ENCODE measurements at places on chromosomes 1 and 21. TPM values are rescaled to one million over a fixed set of nuclear protein-coding genes. Genes with fewer than 3 reads are reported as not detected.
A peak's percentile ranks its signal among the peaks of the same experiment; 100 is the strongest.

DNA sequence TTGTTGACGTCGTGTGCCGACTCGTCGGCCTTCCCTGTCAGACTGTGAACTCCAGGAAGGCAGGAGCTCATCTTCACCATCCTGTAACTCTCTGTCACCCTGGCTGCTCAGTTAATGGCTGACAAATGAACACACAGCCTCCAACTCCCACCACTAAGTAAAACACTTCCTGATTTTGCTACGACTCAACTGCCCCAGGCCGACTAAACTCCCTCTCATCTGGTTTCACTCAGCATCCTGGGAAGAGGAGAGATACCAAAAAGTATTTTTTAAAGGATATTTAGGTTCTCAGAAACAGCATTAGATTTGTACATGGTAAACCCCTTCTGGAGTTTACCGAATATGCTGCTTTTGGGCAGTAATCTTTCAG is 18.2 kb upstream of the LHX4 start:
- no peak overlapping the region for H3K4me3 ChIP-seq
- H3K27ac ChIP-seq = no peak overlapping the region
- no peaks in the 10 kb centered on the region for H3K4me1 ChIP-seq
- no peaks in the 10 kb centered on the region for H3K27me3 ChIP-seq

- no peak overlapping the region for H3K27ac ChIP-seq
- no peaks in the 10 kb centered on the region for H3K4me1 ChIP-seq
- DNase-seq = no peak
- no peaks in the 10 kb centered on the region for H3K36me3 ChIP-seq
- no peak overlapping the region for H3K4me3 ChIP-seq
Observed at GRCh38 chr1:152824964-152825363, 2.3 kb upstream of the LCE1A start.

The LCE6A gene
- total RNA-seq = not detected

- no peaks in the 10 kb centered on the region for H3K27me3 ChIP-seq
- no peaks in the 10 kb centered on the region for H3K4me1 ChIP-seq
- no peak overlapping the region for H3K27ac ChIP-seq
- H3K4me3 ChIP-seq = no peak overlapping the region
- peak; percentile 38 for DNase-seq
- no peaks in the 10 kb centered on the region for H3K36me3 ChIP-seq
Observed at GRCh38 chr1:50930965-50931737, 28.9 kb downstream of the FAF1 start.

The SMG7 gene
- total RNA-seq = 25.0 TPM

The MASP2 gene
- total RNA-seq = not detected

DNA sequence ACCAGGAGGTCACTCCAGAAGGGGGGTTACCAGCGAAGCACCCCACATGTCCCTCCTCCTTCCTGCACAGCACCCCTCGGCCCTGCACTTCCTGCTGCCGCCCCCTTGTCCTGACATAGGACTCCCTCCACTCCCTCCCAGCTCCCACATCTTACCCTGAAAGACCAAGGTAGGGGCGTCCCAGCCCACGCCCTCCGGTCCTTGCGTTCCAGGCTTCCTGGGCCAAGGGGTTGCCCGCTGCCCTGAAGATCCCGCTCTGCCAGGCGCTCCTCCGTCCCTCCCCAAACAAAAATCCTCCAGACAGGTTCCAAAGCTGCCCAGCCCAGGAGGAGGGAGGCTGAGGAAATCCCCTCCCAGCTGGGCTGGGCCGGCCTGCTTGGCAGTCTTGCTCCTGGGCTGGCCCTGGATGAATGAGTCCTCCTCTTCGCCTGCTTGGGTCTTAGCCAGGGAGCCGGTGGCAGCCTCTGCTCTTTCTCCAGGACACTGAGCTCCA is at the start of gene RHBDL2:
Gene RHBDL2 (minus strand): TSS at position 304 of the 493 bp plus-strand sequence. CDS start 22,618 bp downstream, outside the sequence.
- H3K36me3 ChIP-seq = no peaks in the 10 kb centered on the region
- H3K4me3 ChIP-seq = peak within 1 kb of the TSS; percentile 95
- H3K27ac ChIP-seq = peak within 1 kb of the TSS; percentile 41
- H3K27me3 ChIP-seq = no peaks in the 10 kb centered on the region
- H3K4me1 ChIP-seq = peaks cover 5% of the 10 kb centered on the region
- peak; percentile 91 for DNase-seq
